ENCODE measurements at places on chromosomes 1 and 21. TPM values are rescaled to one million over a fixed set of nuclear protein-coding genes. Genes with fewer than 3 reads are reported as not detected.

DNA sequence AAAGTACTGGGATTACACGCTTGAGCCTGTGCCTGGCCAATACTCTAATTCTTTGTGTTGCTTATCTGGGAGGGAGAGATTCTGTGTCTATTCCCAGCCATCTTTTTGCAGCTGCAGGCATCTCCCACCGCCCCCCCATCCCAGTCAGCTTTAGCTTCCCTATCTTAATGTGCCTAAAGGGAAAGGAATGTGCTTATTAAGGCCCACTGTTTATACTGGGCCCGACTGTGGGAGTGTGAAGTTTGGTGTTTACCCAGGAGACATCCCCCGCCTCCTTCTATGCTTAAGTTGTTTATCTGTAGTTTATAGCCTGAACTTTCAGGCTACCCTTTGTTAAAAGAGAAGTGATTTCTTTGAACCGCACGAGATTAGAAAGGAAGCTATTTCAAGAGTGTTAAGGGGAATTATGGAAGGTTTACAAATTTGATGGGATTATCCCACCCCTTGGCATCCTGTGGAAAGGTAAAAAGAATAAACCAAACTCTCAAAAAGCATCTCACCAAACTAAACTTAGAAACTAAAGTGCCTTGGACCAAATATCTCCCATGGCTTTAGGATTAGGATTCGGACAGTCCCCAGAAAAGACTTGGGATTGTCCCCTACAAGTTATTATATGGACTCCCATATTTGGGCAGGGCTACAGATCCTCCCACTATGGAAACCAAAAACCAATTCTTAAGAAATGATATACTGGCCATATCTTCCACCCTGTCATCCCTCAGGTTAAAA lies 25.5 kb upstream of the ZNF496 start:
- H3K4me3 ChIP-seq, result no peak overlapping the region
- H3K4me1 ChIP-seq, result peaks cover 8% of the 10 kb centered on the region
- H3K27me3 ChIP-seq, result no peaks in the 10 kb centered on the region
- DNase-seq, result no peak

DNA sequence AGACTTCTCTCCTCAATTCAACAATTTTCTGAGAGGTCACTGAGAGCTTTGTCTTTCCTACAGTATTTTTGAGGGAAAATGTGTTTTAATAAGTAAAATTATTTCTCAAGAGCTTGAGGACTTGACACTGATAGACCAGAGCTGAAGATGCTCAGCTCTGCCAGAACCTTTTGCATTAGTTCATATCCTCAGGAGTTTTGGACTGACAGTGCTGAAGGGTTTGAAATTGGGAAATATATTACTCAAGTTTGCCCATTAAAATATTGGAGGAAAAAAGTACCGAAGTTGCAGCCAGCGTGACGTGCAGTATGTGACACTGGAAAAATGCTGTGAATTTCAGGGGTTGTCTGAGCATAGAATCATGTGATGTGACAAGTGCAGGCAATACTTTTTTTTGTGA lies 346.6 kb upstream of the DPYD start:
- no peaks in the 10 kb centered on the region for H3K4me1 ChIP-seq
- H3K36me3 ChIP-seq, result no peaks in the 10 kb centered on the region
- DNase-seq, result no peak
- no peak overlapping the region for H3K4me3 ChIP-seq

- H3K4me3 ChIP-seq, result no peak overlapping the region
- H3K36me3 ChIP-seq, result peaks cover 3% of the 10 kb centered on the region
- no peaks in the 10 kb centered on the region for H3K27me3 ChIP-seq
- no peaks in the 10 kb centered on the region for H3K4me1 ChIP-seq
- DNase-seq, result no peak
- H3K27ac ChIP-seq, result no peak overlapping the region
Measured at GRCh38 chr1:86370601-86371022, 25.5 kb downstream of the ODF2L start.

GRCh38 chr1:27027575-27028250 lies 15.1 kb upstream of the TENT5B start:
- H3K27me3 ChIP-seq, result no peaks in the 10 kb centered on the region
- H3K4me1 ChIP-seq, result peaks cover 11% of the 10 kb centered on the region
- no peaks in the 10 kb centered on the region for H3K36me3 ChIP-seq
- H3K4me3 ChIP-seq, result no peak overlapping the region
- H3K27ac ChIP-seq, result no peak overlapping the region
- DNase-seq, result no peak

GRCh38 chr1:68107771-68108170 lies 57.3 kb upstream of the DIRAS3 start:
- H3K4me3 ChIP-seq, result no peak overlapping the region
- DNase-seq, result no peak
- no peaks in the 10 kb centered on the region for H3K27me3 ChIP-seq
- H3K36me3 ChIP-seq, result no peaks in the 10 kb centered on the region
- H3K27ac ChIP-seq, result no peak overlapping the region

GRCh38 chr1:33222381-33222780 lies 33.9 kb upstream of the ZNF362 start:
- H3K4me3 ChIP-seq, result no peak overlapping the region
- no peaks in the 10 kb centered on the region for H3K36me3 ChIP-seq
- H3K4me1 ChIP-seq, result no peaks in the 10 kb centered on the region

GRCh38 chr1:211323156-211324063 lies 3.2 kb upstream of the TRAF5 start:
- DNase-seq, result peak; percentile 81
- peaks cover 11% of the 10 kb centered on the region for H3K4me1 ChIP-seq
- no peak overlapping the region for H3K27ac ChIP-seq
- H3K36me3 ChIP-seq, result no peaks in the 10 kb centered on the region
- H3K4me3 ChIP-seq, result no peak overlapping the region

- no peaks in the 10 kb centered on the region for H3K36me3 ChIP-seq
- no peaks in the 10 kb centered on the region for H3K4me1 ChIP-seq
Measured at GRCh38 chr1:152501704-152502103, 8.9 kb upstream of the LCE5A start.

GRCh38 chr1:87072904-87073303 lies 158.5 kb downstream of the HS2ST1 start:
- no peak for DNase-seq
- H3K27me3 ChIP-seq, result no peaks in the 10 kb centered on the region
- no peaks in the 10 kb centered on the region for H3K4me1 ChIP-seq
- H3K4me3 ChIP-seq, result no peak overlapping the region

DNA sequence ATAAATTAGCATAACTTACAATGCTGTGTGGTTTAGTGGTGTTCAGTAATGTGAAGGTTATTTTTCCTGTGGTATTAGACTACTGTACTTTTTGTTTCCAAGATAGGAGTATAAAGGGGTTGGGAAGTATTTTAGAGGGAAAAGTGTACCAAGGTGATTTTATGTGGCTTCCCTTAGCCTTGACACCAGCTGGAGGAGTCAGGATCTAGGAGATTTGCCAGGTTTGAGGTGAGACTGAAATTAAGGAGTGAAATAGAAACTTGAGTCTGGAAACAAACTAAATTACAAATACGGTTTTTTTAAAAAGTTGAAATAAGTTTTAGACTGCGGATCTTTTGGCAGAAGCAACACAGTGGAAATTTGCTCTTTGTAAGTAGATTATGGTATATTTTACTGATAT lies 32.3 kb downstream of the COG2 start:
- H3K27me3 ChIP-seq, result no peaks in the 10 kb centered on the region
- no peaks in the 10 kb centered on the region for H3K4me1 ChIP-seq
- H3K27ac ChIP-seq, result no peak overlapping the region
- DNase-seq, result no peak

DNA sequence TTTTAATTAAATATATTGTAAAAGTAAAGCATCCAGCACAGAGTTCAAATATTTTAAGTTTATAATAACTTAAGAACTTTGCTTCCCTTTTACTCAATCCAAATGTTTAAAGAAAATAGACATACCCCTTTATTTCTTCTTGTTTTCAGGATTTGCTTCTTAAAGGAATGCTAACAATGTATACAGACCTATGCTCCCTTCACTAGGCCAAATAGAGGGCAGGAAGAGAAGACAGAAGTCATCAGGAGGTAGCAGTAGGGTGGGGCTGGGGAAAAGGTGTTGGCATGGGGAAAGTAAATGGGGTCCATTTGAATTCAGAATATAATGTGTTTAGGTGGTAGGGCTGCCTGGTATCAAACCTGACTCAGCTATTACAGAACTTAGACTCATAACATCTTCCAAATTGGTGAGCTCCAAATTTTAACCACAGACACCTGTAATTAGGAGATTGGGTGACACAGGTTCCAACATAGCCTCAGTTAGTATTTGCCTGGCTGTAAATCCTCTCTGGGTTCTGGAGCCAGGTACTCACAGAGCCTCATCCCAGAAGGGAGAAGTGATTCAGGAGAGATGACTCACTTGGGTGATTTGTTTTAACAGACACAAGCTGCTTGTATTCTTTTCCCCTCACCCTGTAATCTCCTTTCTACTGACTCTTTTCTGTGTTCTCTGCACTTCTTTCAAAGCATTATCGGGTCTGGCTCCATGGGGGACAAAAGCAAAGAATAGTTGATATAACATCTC lies 60.1 kb upstream of the DUSP10 start:
- H3K27ac ChIP-seq, result no peak overlapping the region
- DNase-seq, result no peak
- no peak overlapping the region for H3K4me3 ChIP-seq
- no peaks in the 10 kb centered on the region for H3K27me3 ChIP-seq

GRCh38 chr1:206909161-206909882 lies 12.1 kb downstream of the IL24 start:
- no peak overlapping the region for H3K27ac ChIP-seq
- no peak for DNase-seq
- H3K4me3 ChIP-seq, result peak overlapping the region; percentile 24
- H3K4me1 ChIP-seq, result peaks cover 7% of the 10 kb centered on the region
- H3K36me3 ChIP-seq, result no peaks in the 10 kb centered on the region

DNA sequence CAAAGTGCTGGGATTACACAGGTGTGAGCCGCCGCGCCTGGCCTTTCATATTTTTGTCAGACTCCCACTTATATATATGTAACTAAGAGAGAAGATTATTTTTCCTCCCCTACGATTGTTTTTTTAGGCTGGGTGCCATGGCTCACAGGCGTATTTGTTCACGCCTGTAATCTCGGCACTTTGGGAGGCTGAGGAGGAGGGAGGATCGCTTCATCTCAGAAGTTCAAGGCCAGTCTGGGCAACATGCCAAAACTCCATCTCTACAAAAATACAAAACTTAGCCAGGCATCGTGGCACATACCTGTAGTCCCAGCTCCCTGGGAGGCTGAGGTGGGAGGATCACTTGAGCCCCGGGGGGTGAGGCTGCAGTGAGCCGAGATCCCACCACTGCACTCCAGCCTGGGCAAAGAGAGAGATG lies 23.9 kb upstream of the ITLN2 start:
- H3K27ac ChIP-seq, result no peak overlapping the region
- H3K4me1 ChIP-seq, result peaks cover 9% of the 10 kb centered on the region
- DNase-seq, result no peak
- no peak overlapping the region for H3K4me3 ChIP-seq
- H3K36me3 ChIP-seq, result no peaks in the 10 kb centered on the region

GRCh38 chr1:10508511-10508951 lies 33.8 kb downstream of the PEX14 start:
- no peak for DNase-seq
- no peaks in the 10 kb centered on the region for H3K27me3 ChIP-seq
- no peak overlapping the region for H3K4me3 ChIP-seq
- H3K27ac ChIP-seq, result no peak overlapping the region
- H3K36me3 ChIP-seq, result no peaks in the 10 kb centered on the region
- H3K4me1 ChIP-seq, result peaks cover 13% of the 10 kb centered on the region

- H3K27me3 ChIP-seq, result no peaks in the 10 kb centered on the region
- H3K4me1 ChIP-seq, result peaks cover 15% of the 10 kb centered on the region
- H3K36me3 ChIP-seq, result no peaks in the 10 kb centered on the region
- H3K27ac ChIP-seq, result no peak overlapping the region
Measured at GRCh38 chr1:166159656-166160055, 7.1 kb downstream of the FAM78B start.

DNA sequence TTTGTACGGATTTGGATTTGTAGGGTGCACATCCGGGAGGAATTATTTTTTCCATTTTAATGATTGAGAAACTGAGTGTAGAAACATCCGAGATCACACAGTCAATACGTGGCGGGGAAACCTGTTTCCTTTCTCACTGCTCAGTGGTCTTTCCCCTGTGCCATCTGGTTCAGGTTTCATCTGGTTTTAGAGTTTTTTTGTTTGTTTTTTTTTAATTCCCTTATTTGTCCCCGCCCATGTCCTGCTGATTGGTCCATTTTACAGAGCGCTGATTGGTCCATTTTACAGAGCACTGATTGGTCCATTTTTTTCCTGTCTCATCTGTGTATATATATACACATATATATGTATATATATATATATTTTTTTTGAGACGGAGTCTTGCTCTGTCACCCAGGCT lies 6.0 kb downstream of the TRPM2 start:
- H3K27ac ChIP-seq, result no peak overlapping the region
- DNase-seq, result no peak
- no peak overlapping the region for H3K4me3 ChIP-seq

DNA sequence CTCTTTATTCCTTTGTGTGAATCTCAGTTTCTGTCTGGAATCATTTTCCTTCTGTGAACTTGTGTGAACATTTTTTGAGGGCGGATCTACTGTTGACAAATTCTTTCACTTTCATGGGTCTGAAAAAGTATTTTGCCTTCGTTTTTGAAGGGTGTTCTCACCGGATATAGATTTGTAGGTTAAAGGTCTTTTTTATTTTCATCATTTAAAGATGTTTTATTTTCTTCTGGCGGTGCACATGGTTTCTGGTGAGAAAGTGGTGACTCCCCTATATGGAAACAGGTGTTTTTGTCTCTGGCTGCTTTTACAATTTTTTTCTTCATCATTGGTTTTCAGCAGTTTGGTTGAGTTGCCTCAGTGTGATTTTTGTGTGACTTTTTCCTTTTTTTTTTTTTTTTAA lies 94.9 kb downstream of the DYRK1A start:
- no peak overlapping the region for H3K4me3 ChIP-seq
- H3K4me1 ChIP-seq, result peaks cover 15% of the 10 kb centered on the region
- peaks cover 4% of the 10 kb centered on the region for H3K36me3 ChIP-seq
- H3K27me3 ChIP-seq, result no peaks in the 10 kb centered on the region

DNA sequence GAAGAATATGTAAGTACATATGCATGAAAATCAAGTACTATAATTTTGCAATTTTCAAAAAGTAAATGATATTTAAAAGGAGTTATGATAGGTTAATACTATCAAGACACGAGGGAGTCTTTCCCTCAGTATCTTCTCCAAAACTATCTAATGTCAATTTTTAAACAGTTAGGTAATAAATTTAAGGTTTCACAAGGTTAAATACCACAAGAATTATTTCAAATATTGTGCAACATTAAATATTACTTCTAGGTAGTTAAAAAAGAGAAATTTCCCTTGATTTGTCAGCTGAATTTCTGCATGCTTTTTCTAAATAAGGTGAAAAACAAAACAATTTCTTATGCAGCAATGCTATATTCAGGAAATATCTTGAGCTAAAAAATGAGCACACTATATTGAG lies 3.5 kb downstream of the CFHR5 start:
- H3K4me3 ChIP-seq, result no peak overlapping the region
- no peaks in the 10 kb centered on the region for H3K4me1 ChIP-seq
- no peaks in the 10 kb centered on the region for H3K36me3 ChIP-seq
- no peaks in the 10 kb centered on the region for H3K27me3 ChIP-seq

- H3K27me3 ChIP-seq, result no peaks in the 10 kb centered on the region
- peaks cover 9% of the 10 kb centered on the region for H3K4me1 ChIP-seq
- no peaks in the 10 kb centered on the region for H3K36me3 ChIP-seq
- no peak for DNase-seq
- no peak overlapping the region for H3K4me3 ChIP-seq
Measured at GRCh38 chr21:34840693-34841092, 171.9 kb downstream of the CLIC6 start.

GRCh38 chr1:40020447-40021085 lies 20.0 kb upstream of the CAP1 start:
- no peak overlapping the region for H3K27ac ChIP-seq
- H3K36me3 ChIP-seq, result no peaks in the 10 kb centered on the region
- H3K4me1 ChIP-seq, result no peaks in the 10 kb centered on the region
- H3K4me3 ChIP-seq, result no peak overlapping the region

Gene C8B
- not detected for total RNA-seq

Gene SDE2
- total RNA-seq, result 44.2 TPM

Gene GBP4
- 2.7 TPM for total RNA-seq

Gene RYR2
- 9.2 TPM for total RNA-seq

Gene TRIM58
- total RNA-seq, result 13.9 TPM

Gene SH2D2A
- total RNA-seq, result 0.33 TPM

Gene RGS5
- 34.5 TPM for total RNA-seq
